ENCODE measurements at places on chromosomes 1 and 21.

DNA sequence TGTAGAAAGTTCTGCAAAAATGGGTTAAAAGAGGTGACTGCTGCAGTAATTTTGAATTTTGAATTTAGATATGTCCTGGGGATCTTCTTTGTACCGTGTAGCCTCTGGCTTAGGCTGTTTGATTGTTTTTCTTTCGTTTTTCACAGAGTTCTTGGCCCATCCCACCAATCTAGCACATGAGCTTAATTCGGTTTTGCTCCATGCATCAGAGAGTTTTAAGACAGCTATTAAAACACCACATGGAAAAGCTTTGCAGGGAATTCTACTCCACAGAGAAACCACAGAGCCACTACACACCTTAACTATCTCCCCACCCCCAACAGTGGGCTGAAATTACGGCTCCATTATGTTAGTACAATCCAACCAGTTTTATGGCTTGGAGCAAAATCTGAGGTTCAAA lies 25.5 kb downstream of the SPAG17 start:
- DNase-seq: no peak

- no peak for DNase-seq
These were observed 130.1 kb upstream of the SOD1 start for GRCh38 chr21:31529406-31529805.

DNA sequence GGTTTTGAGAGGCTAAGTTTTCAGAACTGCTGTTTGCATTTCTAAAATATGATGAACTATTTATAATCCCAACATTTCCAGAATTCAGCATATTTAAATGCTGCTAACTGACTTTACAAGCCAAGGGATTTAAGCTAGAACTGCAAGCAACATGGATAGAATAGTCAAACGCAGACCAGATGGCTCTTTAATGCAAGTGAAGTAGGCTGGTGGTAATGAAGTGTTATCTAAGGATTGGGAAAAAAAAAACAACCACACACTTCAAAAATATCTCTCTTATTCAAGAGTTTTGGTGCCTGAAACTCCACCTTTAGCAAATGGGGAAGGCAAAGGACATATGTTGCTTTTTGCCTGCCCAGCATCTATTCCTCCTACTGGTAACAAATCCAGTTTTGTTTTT lies 20.9 kb upstream of the SSX2IP start:
- DNase-seq: no peak

- peak; percentile 73 for DNase-seq
These were observed at the start of gene MRPL9 for GRCh38 chr1:151762941-151763921. TSS of gene MRPL9 (minus strand) at chr1:151763496. CDS start at chr1:151763479, 17 bp downstream.

DNA sequence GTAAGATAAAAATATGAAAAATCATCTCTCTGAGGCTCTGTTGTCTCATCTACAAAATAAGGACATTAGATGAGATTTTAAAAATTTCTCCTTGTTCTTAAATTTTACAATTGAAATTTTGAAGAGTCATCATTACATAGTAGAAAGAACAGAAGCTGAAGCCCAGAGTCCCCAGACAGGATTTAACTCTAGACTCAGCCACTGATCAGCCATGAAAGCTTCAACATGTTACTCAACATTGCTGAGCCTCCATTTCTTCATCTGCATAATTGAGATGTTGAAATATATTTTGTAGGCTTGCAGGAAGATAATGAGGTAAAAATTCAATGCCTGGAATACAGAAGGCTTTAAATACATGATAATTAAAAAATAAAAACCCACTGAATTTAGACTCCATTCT lies 633.3 kb downstream of the LMO4 start:
- DNase-seq: no peak

DNA sequence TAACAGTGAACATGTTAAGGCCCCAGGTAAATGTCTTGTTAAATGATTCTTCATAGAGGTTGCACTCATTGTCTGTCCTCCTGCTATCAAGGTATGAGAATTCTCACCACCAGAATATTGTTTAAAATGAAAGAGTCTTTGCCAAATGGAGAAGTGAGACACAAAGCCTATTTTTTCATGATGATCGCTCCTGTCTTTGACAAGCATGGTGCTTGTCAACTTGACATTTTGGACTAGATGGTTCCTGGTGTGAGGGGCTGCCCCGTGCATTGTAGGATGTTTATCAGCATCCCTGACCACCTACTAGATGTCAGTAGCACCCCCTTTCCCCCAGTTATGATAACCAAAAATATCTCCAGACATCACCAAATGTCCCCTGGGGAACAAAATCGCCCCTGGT lies 65.6 kb downstream of the MDM4 start:
- DNase-seq: no peak

- no peak for DNase-seq
These were observed 482.1 kb upstream of the VAMP3 start for GRCh38 chr1:7288992-7289391.

GRCh38 chr1:38964140-38964548 lies 22.5 kb upstream of the RHBDL2 start:
- DNase-seq: no peak

- DNase-seq: no peak
These were observed 1.7 kb downstream of the KCNJ10 start for GRCh38 chr1:160068225-160068624.

DNA sequence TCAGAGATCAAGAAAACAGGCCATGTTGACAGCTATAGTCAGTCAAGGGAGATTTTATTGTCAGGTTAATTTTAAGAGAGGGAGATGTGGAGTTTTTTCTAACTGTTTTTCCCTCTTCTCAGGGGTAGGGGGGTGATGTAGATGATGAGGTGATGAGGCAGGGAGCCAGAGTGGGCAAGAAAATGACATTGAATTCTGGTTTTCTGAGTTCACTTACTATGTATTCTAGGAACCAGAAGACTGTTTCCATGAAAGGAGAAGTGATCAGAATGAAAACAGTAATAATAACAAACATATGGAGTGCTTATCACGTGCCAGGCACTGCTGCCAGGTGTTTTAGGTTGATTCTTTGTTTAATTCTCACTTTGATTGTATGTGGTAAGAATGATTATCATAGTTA lies 40.2 kb downstream of the CASQ2 start:
- DNase-seq: no peak

DNA sequence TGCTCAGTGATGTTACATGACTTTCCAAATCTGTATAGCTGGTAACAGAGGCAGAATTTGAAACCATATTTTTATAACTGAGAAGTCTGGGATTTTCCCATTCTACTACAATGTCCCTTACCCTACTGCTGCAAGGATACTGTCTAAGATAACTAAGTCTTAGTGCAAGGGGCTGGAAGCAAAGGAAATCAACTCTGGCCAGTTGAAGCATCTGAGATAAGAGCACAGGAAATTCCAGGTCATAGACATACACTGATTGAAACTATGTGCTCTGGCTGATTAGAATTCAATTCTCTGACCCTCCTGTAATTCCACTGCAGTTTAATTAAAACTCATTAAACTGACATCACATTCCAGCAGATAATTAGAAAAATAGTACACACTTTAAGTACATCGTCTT lies 267.7 kb upstream of the C1orf87 start:
- no peak for DNase-seq

- DNase-seq: no peak
These were observed 35.3 kb downstream of the FNBP1L start for GRCh38 chr1:93483200-93483599.

All from stimulated activated CD4-positive, alpha-beta T cell treated with anti-CD3 and anti-CD28 coated beads, Interleukin-1b, Interleukin-23, amount 100 ng/mL, for 1 hour (primary cell).